ENCODE measurements at places on chromosomes 4 and X. TPM values are rescaled to one million over a fixed set of nuclear protein-coding genes. Genes with fewer than 3 reads are reported as not detected.

Gene RAB39B
- total RNA-seq: 0.48 TPM

Gene IL2RG
- not detected for total RNA-seq

Gene TRPC5OS
- not detected for total RNA-seq

Gene MTMR8
- total RNA-seq: 0.24 TPM

Gene FAM13A
- total RNA-seq: 9.9 TPM

Gene BANK1
- not detected for total RNA-seq

Gene IGSF1
- 0.84 TPM for total RNA-seq

Gene ASMT
- total RNA-seq: not detected

Gene HTN1
- total RNA-seq: not detected

Gene PLS3
- total RNA-seq: 116 TPM

Gene SOD3
- total RNA-seq: 1.2 TPM

Gene TRAM1L1
- total RNA-seq: 3.5 TPM

Gene TIGD4
- under 0.01 TPM for total RNA-seq

Gene TCP11X2
- total RNA-seq: not detected

Gene VCX2
- not detected for total RNA-seq

- no peak for DNase-seq
Observed at GRCh38 chr4:18973296-18973695, 951.7 kb upstream of the LCORL start.

DNA sequence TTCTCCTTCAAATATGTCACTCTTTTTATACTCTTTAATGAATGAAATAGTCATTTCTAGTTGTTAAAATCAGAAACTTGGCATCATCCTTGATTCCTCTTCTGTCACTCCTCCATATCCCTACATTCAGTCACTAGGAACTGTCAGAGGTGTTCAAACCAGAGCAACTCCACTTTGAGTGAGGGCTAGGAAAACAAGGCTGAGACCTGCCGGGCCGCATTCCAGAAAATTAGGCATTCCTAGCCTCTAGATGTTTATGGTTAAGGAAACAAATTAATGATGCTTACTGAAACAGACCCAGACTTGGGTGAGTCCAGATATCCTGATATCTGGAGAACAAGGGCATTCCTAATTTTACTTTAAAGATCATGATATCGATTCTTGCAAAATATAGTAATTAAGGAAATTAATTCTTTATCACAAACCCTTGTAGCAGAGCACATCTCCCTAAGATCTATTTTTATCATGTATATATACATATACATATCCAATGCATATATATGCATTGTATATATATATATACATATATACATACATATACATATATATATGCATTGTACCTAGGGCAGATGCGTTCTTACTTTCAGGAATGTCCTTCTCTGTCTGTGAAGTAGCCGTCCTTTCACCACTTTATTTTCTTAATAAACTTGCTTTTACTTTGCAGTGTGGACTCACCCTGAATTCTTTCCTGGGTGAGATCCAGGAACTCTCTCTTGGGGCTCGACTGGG lies 98.4 kb upstream of the GC start:
- DNase-seq: no peak

GRCh38 chr4:1961563-1961962 lies 47.2 kb downstream of the NELFA start:
- no peak for DNase-seq

GRCh38 chrX:139739138-139739537 lies 31.2 kb upstream of the MCF2 start:
- DNase-seq: peak; percentile 82

DNA sequence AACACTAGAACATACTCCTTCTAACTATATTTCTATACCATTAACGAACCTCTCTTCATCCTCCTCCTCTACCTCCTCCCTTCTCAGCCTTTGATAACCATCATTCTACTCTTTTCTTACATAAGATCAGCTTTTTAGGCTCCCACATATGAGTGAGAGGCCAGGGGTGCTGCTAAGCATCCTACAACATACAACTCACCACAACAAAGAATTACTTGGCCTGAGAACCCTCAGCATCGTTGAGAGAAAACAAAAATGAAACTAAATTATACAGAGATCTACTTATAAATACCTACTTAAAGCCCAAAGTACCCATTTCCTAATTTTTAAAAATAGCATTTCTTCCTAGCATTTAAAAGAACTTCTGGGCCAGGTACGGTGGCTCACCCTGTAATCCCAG lies 77.7 kb downstream of the CC2D2A start:
- no peak for DNase-seq

- DNase-seq: peak; percentile 34
Observed at GRCh38 chr4:28225050-28225449, 1364.4 kb downstream of the STIM2 start.

GRCh38 chr4:11474146-11474545 lies 45.5 kb upstream of the HS3ST1 start:
- no peak for DNase-seq

DNA sequence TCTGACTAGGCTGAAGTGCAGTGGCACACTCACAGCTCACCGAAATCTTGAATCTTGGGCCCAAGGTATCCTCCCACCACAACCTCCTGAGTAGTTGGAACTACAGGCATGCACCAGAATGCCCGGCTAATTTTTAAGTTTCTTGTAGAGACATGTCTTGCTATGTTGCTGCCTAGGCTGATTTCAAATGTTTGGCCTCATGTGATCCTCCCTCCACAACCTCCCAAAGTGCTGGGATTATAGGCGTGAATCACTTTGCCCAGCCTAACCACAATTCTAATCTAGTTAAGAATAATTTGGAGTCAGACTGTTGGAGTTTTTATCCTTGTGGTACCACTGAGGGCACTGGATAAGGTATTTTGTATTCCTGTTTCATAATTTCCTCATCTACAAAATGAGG lies 317.5 kb upstream of the AGA start:
- DNase-seq: no peak

DNA sequence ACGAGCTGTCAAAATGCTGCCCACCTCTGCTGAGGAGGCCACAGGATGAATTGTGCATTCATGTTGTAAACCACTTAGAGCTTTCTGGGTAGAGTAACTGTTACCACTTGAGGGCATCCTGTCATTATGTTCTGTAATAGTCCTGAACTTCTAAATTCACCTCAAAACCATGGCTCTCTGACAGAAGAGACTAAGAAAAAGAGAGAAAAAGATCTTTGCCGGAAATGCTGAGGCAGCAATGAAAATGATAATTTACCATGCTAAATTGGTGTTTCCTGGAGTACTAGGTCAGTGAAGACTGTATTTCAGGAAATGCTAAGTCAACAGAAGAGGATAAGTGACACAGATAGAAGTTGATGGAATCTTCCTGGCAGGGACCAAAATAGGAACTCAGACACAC lies 942.3 kb upstream of the SLIT2 start:
- DNase-seq: peak; percentile 67

- no peak for DNase-seq
Observed at GRCh38 chrX:42975906-42976305, 197.9 kb upstream of the PPP1R2C start.

GRCh38 chr4:56828784-56829535 lies 7.5 kb upstream of the SPINK2 start:
- DNase-seq: peak; percentile 44

DNA sequence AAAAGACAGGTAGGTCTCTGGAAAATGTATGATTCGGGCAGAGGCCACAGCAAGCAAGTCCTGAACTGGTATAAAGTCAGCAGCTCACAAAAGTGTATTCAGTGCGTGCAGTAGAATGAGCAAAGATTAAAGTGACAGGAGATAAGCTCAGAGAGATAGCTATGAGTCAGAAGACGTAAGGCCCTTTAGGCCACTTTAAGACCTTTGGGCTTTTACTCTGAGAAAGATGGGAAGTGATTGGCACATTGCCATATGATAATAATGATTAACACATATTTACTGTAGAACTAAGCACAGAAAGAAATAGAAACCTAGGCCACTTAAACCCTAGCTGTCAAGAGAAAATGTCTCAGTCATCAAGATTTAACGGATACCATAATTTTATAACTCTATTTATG lies 51.7 kb downstream of the TBCK start:
- peak; percentile 19 for DNase-seq

- no peak for DNase-seq
Observed at GRCh38 chr4:22997358-22998224, 304.9 kb downstream of the GBA3 start.

- peak; percentile 88 for DNase-seq
Observed at GRCh38 chr4:156976147-156976546, 4.5 kb upstream of the PDGFC start.

DNA sequence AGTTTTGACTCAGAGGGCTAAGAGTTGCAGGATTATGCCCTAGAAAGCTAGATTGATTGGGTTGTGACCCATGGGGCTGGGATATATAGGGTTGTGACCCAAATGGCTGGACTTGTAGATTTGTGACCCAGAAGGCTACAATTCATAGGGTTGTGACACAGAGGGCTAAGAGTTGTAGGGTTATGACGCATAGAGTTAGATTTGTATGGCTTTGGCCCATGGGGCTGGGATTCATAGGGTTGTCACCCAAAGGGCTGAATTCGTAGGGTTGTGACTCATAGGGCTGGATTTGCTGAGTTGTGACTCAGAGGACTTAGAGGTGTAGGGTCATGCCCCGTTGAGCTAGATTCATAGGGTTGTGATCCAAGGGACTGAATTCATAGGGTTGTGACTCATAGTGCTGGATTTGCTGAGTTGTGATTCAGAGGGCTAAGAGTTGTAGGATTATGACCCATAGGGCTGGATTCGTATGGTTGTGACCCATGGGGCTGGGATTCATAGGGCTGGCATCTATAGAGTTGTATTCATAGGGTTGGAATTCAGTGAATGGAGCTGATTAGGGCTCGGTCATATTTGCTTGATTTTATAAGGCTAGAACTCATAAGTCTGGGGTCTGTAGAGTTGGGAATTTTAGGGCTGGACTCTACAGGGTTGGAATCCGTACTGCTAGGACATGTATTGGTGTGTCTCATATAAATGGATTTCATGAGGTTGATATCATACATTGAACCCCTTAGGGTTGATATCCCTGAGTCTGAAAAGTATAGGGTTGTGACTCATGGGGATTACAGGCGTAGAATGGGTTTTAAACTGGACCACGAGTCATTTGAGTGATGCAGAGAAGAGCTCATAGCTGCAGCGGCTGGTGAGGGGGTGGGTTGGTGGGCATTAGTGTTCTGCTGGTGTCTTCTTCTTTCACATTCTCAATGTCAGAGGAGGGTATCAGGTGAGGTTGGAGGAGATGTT lies 125.7 kb downstream of the CRLF2 start:
- peak; percentile 74 for DNase-seq

GRCh38 chr4:100103671-100104070 lies 86.6 kb downstream of the DDIT4L start:
- DNase-seq: no peak

DNA sequence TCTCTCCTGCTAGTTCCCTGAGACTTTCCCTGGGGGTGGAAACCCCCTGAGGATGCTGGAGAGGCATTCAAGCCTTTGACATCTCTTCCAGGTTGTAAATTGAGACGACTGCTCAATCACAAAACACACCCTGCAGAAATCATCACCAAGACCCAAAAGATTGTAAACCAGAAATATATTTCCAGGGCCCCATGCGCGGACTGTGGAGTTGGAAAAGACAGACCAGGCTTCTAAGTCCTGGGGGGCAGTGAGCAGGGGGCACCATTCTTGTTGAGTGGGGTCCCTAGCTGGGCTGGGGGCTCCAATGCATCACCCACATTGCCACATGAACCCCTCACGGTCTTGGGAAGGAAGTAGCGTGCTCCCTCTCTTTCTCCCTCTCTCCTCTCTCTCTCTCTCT lies 87.9 kb upstream of the C4orf50 start:
- no peak for DNase-seq

DNA sequence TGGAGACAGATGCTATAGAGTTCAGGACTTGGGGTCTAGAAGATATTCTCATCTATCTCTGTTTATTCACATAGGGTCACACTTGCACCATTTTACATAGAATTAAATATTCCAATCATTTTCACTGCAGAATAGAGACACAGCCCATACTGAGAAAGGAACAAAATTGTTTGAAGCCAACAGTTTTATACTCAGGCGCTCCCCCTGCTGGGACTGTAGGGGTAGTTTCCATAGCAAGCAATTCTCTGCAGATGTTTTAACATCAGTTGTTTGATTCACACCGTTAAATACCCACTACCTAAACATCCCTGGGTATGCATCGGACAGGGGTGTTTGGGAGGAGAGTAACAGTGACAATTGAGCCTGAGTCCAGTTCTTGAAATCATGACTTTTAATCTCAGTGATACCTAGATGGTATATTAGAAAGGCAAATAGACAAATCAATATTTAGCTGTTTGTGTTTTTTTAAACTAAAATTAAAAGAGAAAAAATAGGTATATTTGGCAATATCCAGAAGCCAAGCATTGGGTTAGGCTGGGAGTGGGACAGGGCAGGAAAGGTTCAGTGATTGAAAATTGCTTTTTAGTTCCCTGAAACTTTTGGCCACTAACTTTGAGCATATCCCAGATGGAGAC lies 33.8 kb downstream of the LONRF3 start:
- DNase-seq: peak; percentile 18

GRCh38 chr4:43132010-43132582 lies 239.6 kb downstream of the GRXCR1 start:
- peak; percentile 53 for DNase-seq

DNA sequence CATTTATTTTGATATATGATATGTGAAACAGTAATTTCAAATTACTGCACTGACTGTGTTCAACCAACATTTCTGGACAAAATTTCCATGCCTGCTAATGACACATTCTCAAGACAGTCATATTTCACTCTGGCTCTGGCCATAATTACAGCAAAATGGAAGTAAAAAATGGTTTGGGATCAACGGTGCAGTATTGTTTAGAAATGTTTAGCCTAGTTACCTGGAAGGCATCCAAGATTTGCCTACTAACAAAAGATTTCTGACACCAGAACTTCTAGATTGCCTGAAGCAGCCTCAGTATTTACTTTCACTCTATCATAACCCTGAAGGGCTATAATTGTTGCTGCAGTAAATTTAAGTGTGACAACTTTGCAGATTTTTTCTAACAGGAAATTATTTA lies 416.3 kb downstream of the PCDH10 start:
- peak; percentile 2 for DNase-seq

GRCh38 chr4:78529569-78530209 lies 21.9 kb upstream of the ANXA3 start:
- peak; percentile 31 for DNase-seq

DNA sequence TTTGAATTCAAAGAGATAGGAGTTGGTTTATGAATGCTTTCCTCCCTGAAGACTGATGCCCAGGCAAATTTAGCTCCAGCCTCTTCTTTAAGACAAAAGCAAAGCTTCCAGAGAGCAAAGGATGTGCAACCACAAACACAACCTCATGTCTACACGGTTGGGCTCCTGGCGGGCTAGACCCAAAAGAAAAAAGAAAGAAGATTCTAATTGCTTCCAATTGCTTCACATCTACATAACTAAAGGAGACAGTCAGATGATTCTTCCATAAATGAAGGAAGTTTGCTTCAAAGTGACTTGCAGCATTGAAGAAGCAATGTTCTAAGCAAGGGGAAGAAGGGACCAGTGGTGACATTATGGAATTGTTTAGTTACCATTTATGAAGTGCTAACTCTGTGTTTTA lies 1603.0 kb upstream of the TENM3 start:
- no peak for DNase-seq

GRCh38 chrX:288561-288991 lies 7.4 kb downstream of the PLCXD1 start:
- no peak for DNase-seq
